Activated CD4-positive, alpha-beta T cell treated with anti-CD3 and anti-CD28 coated beads for 24 hours (primary cell): ENCODE measurements at places on chromosomes 7 and 10.

DNA sequence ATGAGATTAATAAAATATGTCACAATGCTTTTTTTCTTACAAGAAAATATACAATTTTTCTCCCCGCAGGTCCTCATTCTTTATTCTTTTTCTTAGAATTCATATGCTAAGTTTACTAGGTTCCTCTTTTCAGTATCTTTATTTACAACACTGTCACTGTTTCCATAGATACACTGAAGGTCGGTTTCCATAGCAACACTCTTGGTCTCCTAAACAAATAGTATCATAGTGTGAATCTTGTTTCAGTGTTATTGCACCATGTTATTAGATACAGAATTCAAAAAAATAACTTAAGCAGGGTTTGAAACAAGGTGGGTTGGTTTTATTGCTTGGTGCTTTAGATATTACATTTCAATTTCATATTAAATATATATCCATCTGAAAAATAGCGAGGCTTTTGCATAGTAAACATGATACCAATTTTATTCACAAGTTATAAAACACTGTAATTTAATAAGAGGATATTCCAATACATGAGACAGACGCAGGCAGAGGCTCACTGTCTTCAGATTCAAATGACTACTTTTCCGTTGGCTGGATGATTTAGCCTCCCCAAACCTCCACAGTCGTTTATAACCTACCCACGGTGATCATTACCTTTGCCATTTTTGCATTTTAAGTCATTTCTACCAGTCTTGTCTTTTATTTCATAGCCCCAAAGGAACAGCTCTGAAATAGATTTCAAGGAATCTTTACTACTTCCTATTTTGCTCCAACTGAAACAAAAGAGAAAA lies 88.9 kb upstream of the KLF6 start:
- DNase-seq, result no peak

DNA sequence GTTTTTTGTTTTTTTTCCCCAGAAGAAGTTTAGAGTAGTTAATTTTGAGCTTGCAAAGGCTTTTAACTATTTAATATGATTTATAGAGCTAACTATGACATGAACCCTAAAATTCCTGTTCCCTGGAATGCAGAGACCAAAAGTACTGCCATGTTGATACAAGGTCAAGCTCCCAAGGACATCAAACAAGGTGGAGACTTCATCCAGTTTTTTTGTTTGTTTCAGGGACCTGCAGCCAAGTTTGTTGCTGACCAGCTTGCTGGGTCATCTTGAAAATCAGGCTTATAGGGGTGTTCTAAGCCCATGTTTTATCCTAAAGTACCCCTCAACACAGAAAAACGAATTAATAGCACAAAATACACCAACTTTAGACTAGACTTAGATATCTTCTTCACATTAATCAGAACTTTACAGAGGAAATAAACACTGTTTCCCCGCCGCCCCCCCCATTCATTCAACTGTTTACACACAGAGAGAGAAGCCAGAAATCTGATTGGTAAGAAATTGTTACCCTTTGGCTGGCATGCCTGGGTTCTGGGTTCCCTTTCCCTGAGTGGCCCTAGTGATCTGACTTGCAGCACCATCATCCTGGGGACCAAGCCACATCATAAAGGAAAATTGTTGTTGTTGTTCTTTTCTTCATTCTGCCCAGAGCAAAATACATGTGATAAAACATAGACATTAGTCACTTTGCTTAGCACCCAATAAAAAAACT lies 860.5 kb downstream of the CCSER2 start:
- DNase-seq, result no peak

GRCh38 chr7:5172196-5172775 lies 17.7 kb upstream of the WIPI2 start:
- no peak for DNase-seq

- no peak for DNase-seq
Measured at GRCh38 chr7:131500357-131500756, 56.1 kb downstream of the PODXL start.

- no peak for DNase-seq
Measured at GRCh38 chr7:157903710-157904109, 566.9 kb downstream of the DNAJB6 start.

GRCh38 chr7:2654059-2654458 lies 22.3 kb downstream of the TTYH3 start:
- no peak for DNase-seq

GRCh38 chr10:3765146-3765545 lies 19.9 kb downstream of the KLF6 start:
- no peak for DNase-seq

GRCh38 chr10:102804382-102805055 lies 32.7 kb downstream of the CYP17A1 start:
- DNase-seq, result no peak

- DNase-seq, result no peak
Measured at GRCh38 chr10:24434961-24435360, 226.0 kb downstream of the KIAA1217 start.

DNA sequence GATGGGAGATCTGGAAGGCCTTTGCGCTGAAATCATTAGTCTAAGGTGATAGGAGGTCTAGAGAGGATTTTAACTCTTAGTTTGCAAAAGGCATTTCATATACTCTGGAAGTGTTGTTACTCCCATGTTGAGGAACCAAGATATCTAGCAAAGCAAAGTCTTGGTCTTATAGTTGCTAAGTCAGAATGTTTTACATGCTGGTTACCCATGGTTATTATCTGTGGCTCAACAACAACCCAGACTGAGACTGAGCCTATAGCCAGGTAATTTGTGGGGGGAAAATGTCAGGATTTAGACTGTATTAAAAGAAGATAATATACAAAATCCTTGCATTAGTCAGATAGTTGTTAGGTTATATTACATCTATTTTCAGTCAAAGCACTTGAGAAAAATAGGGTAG lies 50.9 kb downstream of the LSMEM1 start:
- DNase-seq, result no peak

GRCh38 chr7:70630818-70631457 lies 501.0 kb upstream of the GALNT17 start:
- DNase-seq, result no peak

- no peak for DNase-seq
Measured at GRCh38 chr10:51311228-51311627, 236.9 kb downstream of the PRKG1 start.

DNA sequence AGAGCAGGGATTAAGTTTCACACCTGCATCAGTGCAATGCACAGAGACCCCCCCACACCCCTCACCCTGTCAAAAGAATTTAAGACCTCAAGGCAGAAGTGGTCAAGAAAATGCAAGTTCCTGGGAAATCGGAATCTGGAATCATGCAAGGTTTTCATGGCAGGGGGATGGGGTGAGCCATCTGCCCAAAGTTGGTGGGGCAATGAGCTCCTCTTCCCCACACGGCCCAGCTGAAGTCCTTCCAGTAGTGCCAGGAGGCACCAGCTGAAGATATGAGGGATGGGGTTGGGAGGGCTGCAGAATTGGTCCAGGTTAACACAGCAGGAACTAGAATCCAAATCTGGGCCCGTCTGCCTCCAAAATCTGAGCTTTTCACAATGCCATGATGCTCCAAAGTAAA lies 25.0 kb upstream of the TMEM273 start:
- DNase-seq, result no peak

- DNase-seq, result no peak
Measured at GRCh38 chr10:22478555-22479334, 133.4 kb downstream of the SPAG6 start.

- DNase-seq, result no peak
Measured at GRCh38 chr7:99210265-99210970, 2.5 kb upstream of the KPNA7 start.

GRCh38 chr7:133751079-133751478 lies 376.1 kb upstream of the LRGUK start:
- DNase-seq, result no peak

DNA sequence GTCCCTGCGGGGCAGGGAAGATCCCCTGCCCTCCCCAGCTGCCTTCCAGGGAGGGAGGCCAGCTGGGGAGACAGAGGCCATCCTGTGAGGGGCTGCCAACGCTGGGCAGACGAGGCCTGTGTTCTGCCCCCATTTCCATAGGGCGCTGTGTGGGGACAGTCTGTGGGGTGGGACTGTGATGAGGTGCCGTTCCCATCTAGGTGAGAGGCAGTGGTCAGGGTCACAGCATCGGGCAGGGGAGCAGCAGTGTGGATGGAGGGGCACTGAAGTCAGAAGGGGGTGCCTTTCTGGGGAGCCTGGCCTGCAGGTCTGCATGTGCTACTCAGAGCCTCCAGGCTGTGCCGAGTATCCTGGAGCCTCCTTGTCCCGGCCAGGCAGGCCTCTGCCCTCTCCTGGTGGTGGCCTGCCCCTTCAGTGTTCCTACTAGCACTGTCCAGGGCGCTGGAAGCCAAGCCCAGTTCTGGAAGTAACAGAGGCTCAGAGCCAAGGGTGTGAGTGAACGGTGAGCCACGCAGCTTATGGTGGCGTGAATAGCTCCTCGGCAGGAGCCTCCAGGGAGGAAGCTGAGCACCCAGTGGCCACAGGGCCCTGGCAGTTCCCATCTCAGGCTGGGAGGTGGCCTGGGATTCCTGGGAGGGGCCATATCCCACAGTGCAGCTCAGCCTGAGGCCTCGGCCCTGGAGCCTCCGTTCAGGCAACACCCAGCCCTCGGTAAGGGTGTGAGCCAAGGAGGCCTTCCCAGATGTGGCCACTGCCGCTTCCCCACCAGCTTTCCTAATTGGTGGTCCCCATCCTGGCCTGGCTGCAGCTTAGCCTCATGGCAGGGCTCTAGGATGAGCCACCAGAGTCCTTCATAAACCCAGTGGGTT lies 23.3 kb upstream of the CSGALNACT2 start:
- DNase-seq, result no peak

DNA sequence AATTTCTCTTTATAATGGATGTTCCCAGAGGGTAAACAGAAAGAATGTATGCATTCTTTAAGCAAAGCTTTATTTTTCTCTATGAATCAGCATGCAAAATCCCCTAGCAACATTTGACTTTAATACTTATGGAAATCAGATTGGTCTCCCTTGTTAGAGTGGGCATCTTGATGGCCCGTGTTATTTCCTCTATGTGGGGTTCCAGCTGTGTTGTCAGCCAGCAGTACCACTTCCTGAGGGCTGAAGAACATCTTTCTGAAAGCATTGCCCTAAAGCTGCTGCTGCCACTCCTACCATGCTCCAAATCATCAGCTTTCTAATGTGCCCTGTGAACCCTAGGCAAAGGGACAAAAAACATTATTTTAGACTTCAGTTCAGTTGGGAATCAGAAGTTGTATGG lies 70.4 kb upstream of the HECTD2 start:
- no peak for DNase-seq

GRCh38 chr7:158209435-158209834 lies 378.2 kb downstream of the PTPRN2 start:
- DNase-seq, result no peak

DNA sequence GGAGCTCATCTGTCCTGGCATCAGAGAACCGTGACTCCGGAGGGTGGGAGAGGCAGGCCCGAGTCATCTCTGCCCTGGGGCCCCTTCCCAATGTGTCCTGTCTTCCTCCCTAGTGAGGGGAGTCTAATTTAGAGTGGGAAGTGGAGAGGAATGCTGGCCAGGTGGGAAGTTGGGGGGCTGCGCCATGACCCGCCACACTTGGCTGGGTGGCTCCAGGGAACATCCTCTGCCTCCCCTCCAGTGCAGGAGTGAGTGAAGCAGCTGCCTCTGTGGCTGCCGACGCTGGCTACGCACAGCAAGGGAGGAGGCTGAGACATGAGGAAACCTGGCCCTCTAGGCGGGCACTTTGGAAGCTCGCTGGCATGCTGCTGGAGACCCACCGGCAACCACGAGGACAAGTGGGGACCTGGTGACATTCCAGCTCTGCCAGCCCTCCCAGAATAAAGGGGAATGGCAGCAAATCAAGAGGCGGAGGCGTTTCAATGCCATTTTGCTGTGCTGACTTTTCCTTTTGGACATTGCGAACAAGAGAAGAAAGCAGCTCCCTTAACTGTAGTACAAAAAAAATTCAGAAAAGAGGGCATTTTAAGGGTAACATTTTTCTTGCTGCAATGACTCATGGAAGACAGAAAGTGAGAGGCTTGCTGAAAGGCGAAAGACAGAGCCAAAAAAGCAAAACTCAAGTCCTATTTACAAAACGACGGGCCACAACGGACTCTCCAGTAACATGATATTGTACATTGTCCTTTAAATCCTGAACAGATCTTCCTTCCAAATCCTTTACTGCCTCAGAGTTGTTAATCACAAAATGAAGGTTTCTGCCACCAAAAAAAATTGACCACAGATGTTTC lies 121.2 kb upstream of the PITRM1 start:
- DNase-seq, result no peak

GRCh38 chr7:81135324-81135723 lies 216.5 kb upstream of the SEMA3C start:
- no peak for DNase-seq
